Stimulated activated CD4-positive, alpha-beta T cell treated with anti-CD3 and anti-CD28 coated beads, Interleukin-4, amount 100 ng/mL, for 48 hours (primary cell): ENCODE measurements at places on chromosomes 1 and 21.

- no peak for DNase-seq
These were observed 14.7 kb downstream of the KANK4 start for GRCh38 chr1:62304515-62304914.

DNA sequence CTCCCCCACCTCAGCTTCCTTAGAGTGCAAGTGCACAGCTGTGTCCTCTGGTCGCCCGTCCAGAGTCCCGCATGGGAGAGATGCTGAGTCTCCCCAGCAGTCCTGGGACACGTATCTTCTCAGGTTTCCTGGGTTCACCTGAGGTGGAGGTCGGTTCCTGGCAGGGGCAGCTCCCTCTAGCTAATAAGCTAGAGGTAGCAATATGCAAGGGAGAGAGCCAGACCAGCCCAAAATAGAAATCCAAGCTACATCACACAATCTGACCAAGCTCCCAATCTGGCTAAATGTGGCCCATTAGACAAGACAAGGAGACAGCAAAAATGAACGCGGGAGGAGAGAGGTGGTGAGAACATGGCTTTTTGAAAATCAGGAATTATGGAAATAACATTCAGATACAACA, 30.9 kb upstream of the CADM3 start:
- no peak for DNase-seq

DNA sequence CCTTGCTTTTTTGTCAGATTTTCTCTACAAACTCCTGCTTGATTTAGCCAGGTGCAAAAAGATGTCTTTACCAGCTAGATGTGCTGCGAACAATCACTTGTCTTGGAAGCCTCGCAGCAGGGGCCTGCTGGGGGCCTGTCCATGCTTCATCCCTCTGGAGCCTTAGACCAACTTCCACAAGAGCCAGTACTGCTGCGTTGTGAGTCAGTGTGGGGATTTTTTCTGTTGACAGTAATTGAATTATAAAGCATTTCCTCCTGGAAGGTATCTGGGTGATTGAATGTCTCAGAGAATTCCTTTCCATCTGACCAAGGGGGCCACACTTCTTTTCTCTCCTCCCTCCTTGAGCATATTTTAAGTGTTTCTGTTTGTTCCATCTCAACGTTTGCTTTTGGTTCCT, 40.4 kb upstream of the LDLRAP1 start:
- DNase-seq: no peak

DNA sequence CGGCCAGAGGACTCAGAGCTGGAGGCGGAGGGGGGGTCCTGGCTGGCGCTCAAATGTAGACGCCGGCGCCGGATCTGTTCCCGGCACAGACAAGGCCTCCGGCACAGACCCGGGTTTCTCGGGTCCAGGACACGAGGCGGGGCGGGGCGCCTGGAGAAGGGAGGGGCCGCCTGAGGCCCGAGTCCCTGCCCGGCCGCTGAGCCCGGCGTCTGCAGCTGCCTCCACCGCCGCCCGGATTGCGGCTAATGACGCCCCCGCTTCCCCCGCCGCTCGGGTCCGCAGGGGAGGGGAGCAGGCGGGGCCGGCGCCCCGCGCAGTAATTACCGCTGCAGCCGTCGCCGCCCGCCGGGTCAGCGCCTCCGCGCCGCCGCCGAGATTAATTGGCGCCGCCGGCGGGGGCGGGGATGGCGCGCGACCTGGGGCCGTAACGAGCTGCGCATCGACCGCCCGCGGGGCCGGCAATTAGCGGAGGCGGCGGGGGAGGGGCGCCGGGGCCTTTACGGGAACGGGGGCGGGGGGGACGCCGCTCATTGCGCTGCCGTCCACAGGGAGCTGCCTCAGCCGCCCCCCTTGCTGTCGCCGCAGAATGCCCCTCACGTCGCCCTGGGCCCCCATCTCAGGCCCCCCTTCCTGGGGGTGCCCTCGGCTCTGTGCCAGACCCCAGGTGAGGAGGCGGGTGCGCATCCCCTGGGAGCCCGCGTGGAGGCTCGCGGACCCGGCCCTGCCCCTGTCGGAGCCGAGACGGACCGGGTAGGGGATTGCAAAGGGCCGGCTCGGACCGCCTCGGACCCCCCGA, 17.3 kb downstream of the NOC2L start:
- DNase-seq: no peak

DNA sequence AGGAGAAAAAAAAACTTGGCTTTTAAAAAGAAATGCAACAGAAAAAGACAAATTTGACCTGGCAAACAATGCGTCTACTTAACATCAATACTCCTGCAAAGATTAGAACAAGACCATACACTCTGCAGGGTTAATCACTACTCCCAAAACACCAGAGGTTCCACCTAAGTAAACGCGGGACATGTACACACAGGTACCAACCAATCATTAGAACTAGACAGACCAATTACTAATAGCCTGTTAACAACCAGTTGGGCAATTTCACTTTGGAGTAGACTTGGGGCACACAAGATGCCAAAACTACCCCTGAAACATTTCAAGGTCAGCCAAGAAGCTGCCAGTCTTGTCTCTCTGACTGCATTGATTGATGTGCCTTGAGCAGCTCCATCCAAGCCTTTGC, 125.8 kb downstream of the RRAGC start:
- no peak for DNase-seq

GRCh38 chr1:65308781-65309303, 501 bp upstream of the DNAJC6 start:
- no peak for DNase-seq

GRCh38 chr1:186374303-186375151, 526 bp downstream of the TPR start:
- DNase-seq: peak; percentile 4

GRCh38 chr1:190679454-190679853, 201.8 kb upstream of the BRINP3 start:
- no peak for DNase-seq

DNA sequence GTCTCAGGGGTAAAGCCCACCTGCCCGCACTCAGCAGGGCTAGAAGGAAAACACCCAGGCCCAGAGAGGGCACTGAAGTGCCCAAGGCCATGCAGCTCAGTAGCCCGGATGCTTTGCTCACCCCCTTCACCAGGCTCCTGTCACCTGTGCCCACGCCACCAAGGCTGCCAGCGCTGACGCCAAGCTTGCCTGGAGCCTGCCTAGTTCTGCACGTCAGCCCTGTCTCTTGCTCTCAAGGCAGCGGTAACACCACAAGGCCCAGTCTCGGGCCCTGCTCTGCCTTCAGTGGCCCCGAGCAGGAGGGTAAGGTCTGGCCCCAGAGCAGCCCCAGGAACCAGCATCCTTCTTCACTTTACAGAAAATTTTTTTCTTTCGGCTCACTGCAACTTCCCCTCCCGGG, 7.7 kb downstream of the TMEM63A start:
- DNase-seq: no peak

DNA sequence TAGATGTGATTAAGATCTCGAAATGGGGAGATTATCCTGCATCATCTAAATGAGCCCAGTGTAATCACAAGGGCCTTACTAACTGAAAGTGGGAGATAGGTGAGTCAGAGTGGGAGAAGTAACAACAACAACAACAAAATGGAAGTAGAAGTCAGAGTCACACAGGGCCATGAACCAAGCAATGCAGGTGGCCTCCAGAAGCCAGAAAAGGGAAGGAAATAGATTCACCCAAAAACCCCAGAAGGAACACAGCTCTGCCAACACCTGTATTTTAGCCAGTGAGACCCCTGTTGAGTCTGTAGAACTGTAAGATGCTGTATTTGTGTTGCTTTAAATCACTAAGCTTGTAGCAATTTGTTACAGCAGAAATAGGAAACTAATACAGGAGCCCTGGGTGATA, 4.1 kb downstream of the TAGLN2 start:
- DNase-seq: no peak
